ENCODE measurements at places on chromosomes 7 and 10.
A peak's percentile ranks its signal among the peaks of the same experiment; 100 is the strongest.

DNA sequence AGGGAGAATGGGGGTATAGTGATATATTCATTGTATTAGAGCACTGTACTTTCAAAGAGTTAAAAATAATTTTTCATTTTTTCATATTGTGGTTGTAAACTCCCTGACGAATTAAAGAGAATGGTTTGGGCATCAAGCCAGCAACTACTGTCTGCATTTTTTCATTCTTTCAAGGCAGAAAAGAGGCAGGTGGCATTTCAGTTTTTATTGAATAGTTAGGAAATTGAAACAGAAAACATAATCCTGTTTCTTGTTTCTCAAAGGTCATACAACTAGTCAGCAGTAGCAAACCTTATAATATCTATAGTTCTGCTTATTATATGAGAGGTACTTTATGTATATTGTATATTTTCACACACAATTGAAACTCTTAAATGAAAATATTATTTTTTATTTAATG lies 303.9 kb upstream of the KCND2 start:
- no peak for DNase-seq

DNA sequence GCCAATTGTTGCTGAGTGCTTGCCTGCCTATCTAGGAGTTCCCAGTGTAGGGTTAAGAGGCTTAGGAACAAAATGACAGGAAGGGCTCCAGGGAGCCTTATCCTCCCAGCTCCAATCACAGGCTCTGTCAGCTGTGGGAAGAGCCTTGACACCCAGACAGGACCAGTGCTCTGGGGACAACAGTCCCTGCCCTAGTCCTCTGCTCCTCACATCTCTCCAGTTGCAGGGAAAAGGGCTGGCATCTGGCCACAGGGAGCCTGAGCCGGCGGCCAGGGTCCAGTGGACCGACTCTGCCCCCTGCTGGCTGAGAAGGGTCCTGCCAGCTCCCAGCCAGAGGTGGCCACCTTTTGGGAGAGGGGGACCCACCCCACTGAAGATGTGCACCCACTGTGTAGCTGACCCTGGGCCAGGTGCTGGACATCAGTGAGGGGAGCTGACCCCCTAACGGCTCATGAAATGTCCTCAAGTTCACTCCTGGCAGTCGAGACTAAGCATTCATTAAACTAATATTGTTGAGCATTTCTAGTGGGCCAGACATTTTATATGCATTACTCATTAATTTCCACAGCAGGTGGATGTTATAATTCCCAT lies 17.6 kb downstream of the DNAJB12 start:
- DNase-seq, result peak; percentile 76

DNA sequence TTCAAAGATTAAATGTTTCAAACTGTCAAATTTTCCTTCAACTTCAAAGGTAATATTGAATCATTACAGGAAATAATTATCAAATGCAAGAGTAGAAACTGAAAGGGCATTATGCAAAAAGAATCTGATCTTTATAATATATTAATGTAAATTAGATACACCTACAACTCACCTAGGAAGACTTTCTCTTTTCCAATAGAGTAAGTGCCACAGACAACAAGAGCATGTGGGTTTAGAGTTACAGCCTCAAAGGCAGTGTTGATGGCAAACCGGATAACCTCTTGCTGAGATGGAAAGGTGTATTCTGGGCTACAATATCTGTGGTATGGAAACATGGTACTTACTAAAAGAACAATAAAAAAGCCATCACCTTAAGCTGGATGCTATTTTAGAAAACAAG lies 11.7 kb downstream of the DCLRE1A start:
- DNase-seq, result no peak

DNA sequence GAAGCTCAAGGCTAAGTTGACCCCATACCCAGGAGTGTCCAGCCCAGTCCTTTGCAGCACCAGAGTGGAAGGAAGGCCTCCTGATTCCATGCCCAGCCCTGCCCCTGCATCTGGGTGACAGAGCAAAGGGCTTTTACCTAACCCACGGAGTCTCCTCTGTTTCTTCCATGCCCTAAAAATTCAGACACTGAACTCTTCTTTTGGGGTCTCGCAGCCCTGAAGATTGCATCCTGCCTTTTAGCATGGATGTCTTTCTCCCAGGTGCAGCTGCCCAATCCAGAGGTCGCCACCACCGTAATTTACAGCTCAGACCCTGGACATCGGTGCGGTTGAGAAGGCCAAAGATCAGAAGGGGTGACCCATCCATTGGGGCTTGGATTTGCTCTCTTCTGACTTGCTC lies 50.8 kb downstream of the CXCL12 start:
- DNase-seq, result no peak

DNA sequence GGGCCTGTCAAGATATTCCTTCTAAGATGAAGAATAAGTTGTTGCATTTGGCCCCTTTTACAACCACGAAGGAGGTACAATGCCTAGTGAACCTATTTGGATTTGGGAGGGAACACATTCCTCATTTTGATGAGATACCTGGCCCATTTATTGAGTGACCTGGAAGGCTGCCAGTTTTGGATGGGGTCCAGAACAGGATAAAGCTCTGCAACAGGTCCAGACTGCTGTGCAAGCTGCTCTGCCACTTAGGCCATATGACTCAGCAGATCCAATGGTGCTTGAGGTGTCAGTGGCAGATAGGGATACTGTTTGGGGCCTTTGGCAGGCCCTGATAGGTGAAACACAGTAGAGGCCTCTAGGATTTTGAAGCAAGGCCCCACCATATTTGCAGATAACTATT lies 704.6 kb downstream of the CCSER2 start:
- DNase-seq, result no peak

DNA sequence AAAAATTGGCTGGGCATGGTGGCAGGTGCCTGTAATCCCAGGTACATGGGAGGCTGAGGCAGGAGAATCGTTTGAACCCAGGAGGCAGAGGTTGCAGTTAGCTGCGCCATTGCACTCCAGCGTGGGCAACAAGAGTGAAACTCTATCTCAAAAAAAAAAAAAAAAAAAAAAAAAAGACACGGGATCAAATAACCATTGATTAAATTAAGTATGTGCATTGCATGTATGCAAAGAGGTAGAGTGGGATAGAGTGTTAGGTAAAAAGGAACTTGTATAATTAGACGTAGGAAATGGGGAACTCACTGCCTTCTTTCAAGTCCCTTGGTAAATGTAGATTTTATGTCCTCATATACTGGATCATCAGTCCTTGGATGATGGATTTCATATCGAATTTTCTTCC lies 13.1 kb downstream of the VCL start:
- no peak for DNase-seq

DNA sequence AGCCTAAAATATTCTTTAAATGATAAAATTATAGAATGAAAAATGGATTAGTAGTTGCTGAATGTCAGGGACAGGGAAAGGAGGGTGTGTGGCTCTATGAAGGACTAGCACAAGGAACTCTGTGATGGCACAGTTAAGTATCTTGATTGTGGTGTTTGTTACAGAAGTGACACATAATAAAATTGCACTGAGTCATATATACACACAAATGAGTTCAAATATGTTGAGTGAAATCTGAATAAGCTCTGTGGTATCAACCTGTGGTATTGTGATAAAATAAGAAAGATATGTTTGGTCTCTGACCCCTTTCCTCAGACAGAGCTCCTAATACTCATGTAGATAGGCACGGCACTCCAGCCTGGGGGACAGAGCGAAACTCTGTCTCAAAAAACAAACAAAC lies 181.5 kb upstream of the TRIM24 start:
- no peak for DNase-seq

DNA sequence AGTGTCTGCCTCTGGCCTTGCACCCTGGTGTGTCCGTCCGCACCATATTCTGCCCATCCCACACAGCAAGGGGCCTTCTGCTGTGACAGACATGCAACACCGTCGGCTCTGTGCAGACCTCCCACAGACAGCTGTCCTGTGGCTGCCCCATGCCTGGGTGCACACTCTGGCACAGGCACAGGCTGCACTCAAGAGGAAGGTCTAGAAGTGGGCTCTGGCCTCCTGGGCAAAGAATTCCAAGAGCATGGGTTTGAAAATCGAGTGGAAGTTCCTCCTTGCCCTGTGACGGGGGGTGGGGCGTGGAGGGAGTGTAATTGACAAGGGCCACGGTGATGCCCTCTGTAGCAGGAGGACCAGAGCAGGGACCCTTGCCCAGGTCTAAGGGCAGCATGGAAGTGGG lies 4.3 kb upstream of the LOXL4 start:
- DNase-seq, result no peak

DNA sequence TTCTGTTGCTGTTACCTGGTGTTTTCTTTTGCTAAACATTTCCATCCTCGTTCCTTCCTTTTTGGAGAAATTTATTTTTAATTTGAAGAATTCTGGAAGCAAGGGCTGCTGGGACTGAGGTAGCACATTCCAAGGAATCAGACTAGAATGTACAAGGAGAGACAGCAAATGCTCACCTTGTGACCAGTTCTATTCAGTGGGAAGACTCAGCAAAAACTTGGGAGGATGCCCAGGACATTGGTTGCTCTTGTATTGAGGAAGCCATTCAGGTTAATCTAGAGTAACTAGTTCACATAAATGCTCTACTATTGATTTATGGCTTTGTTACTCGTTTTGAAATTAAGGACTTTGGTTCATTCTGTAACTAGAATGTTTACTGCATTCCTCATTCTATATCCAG lies 11.3 kb downstream of the PLCE1 start:
- DNase-seq, result no peak

- no peak for DNase-seq
Observed at GRCh38 chr10:131580674-131581073, 269.2 kb upstream of the TCERG1L start.

DNA sequence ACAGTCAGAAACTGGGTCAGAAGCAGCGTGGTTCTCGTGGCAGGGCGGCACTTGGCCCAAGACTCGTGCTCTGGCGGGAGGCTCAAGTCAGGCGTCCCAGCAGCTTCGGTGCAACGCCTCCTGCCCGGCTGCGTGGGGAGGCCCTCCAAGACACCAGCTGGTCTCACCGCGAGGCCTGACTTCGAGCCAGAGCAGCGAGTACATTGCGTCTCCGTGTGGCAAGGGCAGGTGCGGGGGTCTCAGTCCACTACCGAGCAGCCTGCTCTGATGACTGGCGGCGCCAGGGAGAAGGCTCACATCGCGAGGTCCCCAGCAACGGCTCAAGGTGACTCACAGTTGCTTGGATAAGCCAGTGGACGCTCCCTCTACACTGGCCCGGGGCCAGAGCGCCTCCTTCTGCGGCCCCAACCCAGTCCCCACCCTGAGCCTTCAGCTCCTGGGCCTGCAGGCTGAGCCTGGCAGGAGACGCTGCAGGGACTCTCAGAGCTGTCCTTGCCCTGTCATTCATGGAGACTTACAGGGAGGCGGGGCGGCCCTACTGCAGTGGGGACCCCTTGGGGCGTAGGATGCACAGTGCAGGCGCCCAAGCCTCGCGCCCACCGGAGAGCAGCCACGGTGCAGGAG lies 41.9 kb upstream of the PRKAR1B start:
- peak; percentile 64 for DNase-seq

GRCh38 chr7:148799893-148800555 lies 84.1 kb downstream of the EZH2 start:
- peak; percentile 40 for DNase-seq

GRCh38 chr10:42753507-42754154 lies 29.0 kb upstream of the BMS1 start:
- no peak for DNase-seq

DNA sequence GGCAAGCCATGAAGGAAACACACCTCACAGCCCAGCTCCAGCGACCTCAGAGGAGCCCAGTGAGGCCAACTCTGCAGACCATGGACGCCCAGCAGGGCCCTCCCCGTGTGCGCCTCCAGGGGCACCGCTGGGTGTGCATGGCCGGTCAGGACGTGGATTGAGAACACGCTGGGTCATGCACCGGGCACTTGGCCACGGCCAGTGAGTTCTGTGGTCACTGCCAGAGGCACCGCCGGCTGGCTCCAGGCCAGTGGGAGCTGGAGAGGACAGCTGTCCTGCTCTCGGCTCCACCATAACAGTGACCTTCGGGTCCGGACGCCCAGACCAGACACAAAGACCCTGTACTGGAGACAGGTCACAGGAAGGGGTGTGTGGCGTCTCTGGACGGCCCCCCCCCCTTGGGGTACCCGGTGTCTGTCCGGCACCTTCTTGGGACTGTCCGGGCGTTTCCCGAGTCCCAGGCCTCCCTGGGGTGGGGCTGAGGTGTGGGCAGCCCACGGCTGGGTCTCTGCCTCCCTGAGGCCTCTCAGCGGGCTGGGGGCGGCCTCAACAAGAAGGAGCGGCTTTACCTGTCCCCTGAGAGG lies 50.4 kb upstream of the NKX6-2 start:
- DNase-seq, result no peak

DNA sequence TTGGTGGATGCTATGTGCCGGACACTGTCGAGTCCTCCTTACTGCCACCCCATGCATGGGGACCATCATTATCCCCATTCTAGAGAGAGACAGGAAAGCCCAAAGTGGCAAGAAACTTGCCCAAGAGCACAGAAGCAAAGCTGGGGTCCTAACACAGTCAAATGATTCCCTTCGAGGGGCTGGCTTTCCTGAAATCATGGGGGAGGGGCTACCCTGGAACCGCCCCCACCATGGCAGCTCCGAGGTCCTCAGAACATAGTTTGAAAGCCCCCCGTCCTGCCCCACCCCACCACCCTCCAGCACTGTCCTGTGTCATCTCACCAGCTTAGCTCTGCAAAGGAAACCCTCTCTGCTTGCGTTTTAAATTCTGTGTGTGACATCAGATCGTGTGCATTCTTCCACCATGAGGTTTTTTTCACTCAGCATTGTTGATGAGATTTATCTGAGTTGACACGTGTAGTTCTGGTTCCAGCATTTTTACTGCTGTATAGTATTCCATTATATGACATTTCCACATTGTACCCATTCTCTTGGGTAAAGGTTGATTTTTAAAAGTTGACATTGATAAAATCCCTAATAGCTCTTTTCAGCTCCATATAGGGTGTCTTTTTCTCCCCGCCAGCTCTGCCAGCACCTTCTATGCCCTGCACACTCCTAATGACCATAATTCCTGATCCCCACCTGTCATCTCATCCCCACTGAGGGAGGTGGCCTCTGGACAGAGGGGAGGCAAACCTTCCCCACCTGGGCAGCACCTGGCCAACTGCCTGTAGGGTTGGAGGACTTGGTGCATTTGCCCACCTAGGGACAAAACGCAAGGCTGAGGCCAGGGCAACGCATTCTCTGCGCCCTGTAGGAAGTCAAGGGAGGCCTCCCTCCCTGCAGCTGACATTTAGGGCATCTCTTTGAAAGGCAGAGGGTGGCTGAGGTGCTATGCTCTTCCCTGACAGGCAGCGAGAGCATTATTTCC lies 100.2 kb upstream of the GPR26 start:
- DNase-seq, result no peak

- no peak for DNase-seq
Observed at GRCh38 chr7:41629711-41630111, 73.2 kb downstream of the INHBA start.
